ENCODE measurements at places on chromosomes 12 and 14.

GRCh38 chr14:102241147-102241546, 63.8 kb downstream of the MOK start:
- DNase-seq, result no peak

DNA sequence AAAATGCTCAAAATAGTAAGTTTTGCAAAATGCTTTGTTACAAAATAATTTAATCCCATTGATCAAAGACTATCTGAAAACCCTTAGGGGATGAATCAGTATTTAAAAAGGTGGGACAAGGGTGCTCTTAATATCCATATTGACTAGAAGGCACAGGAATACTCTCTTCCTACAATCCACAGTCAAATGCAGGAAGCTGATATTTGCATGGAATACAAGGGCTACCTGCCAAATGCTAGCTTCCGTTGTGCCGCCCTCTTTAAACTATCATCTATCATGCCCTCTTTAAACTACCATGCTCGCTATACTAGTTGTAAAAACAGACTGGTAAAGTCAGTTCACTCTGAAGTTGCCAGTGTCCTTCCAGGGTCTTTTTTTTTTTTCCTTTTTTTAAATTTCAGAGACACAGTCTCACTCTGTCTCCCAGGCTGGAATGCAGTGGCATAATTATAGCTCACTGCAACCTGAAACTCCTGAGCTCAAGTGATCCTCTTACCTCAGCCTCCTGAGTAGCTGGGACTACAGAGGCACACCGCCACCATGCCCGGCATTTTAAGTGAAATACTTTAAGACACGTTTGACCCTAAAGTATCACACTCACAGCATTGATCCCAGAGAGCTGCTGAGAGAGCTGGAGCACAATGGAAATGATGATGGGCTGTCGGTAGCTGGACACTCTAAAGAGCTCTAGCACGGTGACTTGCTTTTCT, 6.7 kb downstream of the SLC2A3 start:
- no peak for DNase-seq

DNA sequence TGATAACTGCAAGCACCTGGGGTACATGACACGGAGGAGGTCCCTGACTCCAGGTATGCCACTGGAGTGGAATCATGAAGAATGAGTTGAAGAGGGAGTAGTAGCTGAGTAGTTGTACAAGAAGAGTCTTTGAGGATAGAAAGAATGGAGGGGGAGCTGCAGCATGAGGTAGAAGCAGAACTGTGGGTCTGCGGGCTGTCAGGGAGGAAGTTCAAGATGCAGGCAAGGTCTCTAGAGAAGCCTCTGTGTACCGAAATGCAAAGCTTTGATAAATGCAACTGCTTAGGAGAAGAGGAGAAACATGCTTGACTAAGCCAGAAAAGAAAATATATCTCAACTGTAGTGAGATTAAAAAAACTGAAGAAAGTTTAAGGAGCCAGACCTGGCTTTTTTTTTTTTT, 91.5 kb downstream of the CPNE8 start:
- DNase-seq, result no peak

- no peak for DNase-seq
These were observed 243.6 kb downstream of the TMTC2 start for GRCh38 chr12:82930301-82930700.

- no peak for DNase-seq
These were observed 160.9 kb downstream of the KCNC2 start for GRCh38 chr12:75048767-75049166.

DNA sequence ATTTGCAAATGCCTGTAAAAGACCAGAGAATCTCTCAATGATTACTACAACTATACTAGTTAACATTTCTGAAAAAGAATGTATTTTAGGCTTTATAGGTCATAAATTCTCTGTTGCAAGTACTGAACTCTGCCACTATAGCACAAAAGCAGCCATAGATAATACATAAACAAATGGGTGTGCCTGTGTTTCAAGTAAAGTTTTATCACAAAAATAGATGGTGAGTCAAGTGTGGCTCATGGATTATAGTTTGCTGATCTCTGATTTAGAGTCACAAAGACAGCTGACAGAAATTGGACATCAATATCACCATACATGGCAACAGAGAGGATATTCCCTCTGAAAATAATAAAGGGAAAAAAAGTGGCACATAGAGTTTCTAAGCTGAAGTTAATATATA, 68.1 kb downstream of the FSCB start:
- no peak for DNase-seq

DNA sequence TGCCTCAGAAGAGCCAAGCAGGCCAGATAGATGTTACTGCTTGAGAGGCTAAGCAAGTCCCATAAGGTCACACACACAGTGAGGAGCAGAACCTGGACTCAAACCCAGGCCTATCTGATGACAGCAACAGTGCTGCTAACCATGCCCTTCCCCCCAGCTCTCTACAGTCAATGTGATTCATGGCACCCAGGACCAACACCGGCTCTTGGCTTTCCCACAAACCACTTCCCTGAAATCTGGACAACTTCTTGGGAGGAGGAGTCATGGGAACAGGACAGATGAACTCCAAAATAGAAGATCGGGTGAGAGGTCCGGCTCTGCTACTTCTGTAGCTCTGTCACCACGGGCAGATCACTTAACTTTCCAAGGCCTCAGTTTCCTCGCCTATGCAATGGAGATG, 716 bp upstream of the PTGDR start:
- no peak for DNase-seq

DNA sequence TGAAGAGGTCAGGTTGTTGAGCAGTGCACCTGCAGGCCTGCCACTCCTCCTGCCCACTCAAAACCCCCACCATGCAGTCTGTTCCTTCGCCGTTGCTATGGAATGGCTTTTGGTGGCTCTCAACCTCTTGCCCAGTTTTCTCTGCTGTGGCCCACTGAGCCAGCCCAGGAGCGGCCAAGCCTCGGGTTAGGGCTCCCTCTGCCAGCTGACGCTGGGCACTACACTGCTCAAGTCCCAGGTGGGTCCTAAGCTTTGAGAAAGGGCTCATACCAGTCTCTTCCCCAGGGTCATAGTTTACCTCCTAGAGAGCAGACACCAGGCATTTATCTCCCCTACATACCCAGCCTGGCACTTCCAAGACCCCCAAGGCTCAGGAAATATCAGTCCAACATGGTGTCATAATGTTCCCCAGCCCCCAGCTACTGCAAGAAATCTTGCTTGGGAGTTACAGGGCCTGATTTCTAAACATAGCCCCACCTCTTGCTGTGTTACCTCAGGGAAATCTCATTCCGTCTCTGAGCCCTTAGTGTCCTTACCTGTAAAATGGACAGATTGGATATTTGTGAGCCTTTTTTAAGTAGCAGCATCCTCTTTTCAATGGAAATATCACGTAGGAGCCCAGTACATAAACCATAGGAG, 59.4 kb downstream of the TSPAN11 start:
- no peak for DNase-seq

All from CD4-positive, alpha-beta T cell treated with Interleukin-21 for 1 hour (primary cell).